ENCODE measurements at places on chromosomes 4 and X.

DNA sequence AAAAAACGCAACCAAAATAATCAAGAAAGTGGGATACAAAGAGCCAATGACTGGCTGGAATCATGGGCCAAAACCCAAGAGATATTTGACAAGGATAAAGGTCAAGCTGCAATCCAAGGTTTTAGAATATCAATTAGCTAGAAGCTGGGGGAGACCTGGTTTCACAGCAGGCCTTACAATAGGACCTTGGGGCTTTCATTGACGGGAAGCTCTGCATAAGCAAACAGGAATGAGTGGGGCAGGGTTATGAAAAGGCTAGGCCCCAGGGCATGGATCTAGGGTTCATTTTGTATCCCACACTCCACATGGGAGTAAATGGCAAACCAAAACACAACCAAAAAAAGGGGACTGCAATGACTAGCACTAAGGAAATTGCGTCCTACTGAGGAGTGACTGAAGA is 215.3 kb downstream of the HS6ST2 start:
- no peak for DNase-seq

DNA sequence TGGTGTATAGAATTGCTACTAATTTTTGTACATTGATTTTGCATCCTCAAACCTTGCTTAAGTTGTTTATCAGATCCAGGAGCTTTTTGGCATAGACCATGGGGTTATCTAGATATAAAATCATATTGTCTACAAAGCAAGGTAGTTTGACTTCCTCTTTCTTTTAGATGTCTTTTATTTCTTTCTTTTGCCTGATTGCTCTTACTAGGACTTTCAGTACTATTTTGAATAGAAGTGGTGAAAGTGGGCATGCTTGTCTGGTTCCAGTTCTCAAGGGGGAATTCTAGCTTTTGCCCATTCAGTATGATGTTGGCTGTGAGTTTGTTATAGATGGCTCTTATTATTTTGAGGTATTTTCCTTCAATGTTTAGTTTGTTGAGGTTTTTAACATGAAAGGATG is 187.9 kb upstream of the LCORL start:
- no peak for DNase-seq

DNA sequence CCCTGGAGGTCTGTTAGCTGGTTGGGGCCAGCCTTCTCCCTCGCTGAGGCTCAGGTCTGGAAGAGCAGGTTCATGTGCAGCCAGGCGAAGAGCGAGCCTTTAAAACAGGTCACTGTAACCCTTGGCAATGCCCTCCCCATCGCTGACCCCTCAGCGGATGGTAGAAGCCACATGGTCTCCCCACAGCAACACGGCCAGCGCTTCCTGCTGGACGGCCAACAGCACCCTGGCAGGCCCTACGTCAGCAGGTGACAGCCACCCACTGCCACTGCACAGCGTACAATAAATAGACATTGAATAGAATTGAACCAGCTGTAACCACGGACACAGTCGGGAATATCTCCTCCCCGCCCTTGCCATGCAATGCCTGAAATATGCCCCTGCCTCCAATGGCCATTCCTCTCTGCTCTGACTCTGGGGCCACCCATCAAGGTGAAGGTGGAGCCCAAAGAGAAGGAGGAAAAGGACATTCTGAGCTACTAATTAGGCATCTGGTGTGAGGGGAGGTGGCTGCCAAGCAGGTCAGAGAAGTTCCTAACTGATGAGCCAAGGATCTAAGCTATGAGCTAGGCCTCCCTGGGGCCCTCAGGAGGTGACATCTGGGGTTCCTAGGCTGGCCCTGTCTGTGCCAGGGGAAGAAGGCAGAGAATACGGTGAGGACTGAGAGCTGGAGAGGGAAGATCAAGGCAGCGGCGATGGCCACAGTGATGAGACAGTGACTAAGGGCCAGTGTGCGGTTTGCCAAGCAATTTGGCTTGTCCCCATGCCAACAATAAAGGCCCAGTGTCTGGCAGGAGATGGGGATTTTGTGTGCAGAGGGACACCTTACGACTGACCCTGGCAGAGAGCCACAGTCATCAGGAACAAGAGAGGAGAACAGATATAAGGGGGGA is 202.3 kb downstream of the BCOR start:
- no peak for DNase-seq

DNA sequence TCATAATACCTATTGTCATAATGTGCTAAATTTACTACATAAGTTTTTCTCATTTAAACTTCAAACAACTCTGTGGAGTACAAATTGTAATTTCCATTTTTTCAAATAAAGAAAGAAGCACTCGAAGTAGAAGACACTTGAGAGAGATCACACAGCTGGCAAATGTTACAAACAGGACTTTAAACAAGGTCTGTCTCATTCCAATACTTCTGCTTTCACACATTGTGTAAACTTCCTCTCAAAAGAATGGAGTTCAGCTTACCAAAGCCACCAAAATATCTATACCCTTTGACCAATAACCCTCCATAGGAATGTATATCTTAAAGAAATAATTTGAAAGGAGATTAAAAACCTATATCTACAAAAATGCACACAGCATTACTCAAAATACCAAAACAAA is 88.3 kb downstream of the OPHN1 start:
- no peak for DNase-seq

- DNase-seq: no peak
Measured at GRCh38 chr4:185779517-185779916, 32.5 kb downstream of the SORBS2 start.

DNA sequence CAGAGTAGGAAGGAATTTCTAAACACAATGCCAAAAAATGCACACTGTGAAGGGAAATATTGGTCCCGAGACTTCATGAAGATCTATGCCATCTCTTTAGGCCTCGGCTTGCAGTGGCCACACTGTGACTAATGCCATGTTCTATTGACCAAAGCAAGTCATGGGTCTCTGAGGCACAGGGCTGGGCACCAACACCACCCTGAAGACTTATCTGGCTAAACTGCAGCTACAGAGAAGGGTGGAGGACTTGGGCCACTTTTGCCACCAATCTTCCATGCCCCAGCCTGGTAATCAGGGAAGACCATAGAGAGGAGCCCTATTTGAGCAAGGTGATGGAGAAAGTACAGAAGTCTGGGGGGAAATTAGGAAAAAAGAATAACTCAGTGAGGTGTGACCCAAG is 42.1 kb downstream of the HMX1 start:
- DNase-seq: no peak

- no peak for DNase-seq
Measured at GRCh38 chr4:119626420-119626819, 2.2 kb downstream of the PDE5A start.

GRCh38 chr4:36399762-36400353 is 118.4 kb downstream of the DTHD1 start:
- peak; percentile 25 for DNase-seq

DNA sequence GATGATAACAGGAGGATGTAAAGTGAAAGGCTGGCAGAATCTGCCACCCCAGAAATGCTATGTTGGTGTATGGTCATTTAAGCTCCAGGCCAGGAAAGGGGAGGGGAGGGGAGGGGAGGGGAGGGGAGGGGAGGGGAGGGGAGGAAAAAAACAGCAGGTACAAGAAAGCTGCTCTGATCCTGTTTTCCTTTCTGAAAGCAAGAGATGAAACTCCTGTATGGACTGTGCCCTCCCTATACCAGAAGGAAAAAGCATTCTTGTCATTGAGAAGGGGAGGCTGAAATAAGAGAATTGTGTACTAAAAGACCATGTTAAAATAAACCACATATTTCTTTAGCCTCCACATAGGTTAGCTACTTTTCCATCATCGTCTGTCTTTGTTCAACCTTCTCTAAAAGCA is 179.5 kb downstream of the NLGN4X start:
- DNase-seq: no peak

All from T follicular helper cell (primary cell).